ENCODE measurements at places on chromosomes 1 and 21. TPM values are rescaled to one million over a fixed set of nuclear protein-coding genes. Genes with fewer than 3 reads are reported as not detected.

Gene RIPPLY3
- not detected for total RNA-seq

DNA sequence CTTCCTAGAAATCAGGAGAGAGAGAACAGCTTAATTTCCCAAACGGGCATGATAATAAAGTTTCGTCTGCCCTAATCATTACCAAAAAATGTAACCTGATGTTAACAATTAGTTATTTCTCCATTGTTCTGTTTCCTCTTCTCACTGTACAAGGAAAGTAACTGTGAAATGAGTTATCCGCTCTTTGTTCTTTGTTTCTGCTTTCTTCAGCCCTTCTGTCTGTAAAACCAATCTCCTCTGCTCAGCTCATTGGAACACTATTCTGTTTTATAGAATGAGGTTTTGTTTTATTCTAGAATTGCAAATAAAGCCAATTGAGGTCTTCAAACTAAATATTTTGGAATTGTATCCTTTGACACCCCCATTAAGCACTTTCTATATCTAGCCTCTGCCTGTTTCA is 8.8 kb upstream of the THEM4 start:
- no peak for DNase-seq

- DNase-seq, result peak; percentile 76
Observed at GRCh38 chr1:181151378-181152326, 63.2 kb downstream of the IER5 start.

DNA sequence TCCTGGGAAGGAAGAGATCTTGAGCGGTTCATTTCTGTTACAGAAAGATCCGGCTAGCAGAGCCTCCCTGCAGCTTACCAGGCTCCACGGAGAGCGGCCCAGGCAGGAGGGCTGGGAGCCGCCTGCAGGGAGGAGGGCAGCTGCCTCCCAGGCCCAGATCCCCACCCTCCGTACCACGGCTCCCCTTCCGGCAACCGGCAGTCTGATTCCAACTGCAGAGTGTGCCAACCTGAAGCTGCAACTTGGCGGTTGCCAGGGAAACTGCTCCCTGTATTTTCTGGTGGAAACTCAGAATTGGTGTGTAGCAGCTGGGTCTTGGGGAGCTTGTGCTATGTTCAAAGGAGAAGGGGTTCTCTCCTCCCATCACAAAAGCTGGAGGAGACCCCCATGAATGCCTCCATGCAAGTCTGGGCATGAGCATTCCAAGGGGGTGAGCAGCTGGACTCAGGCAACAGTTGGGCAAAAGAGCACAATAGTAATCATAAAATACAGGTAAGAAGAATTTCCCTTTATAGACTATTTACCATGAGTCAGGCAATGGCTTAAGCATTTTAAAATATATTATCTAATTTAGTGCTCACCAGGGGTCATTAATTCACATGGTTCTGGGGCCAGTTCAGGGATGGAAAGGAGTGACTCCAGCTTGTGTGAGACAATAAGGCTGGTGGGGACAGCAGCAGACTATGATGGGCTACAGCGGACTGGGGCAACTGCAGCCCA is 46.1 kb upstream of the KAZN start:
- no peak for DNase-seq
